SIG-M5 (cell line): ENCODE measurements at places on chromosomes 1 and 21.

DNA sequence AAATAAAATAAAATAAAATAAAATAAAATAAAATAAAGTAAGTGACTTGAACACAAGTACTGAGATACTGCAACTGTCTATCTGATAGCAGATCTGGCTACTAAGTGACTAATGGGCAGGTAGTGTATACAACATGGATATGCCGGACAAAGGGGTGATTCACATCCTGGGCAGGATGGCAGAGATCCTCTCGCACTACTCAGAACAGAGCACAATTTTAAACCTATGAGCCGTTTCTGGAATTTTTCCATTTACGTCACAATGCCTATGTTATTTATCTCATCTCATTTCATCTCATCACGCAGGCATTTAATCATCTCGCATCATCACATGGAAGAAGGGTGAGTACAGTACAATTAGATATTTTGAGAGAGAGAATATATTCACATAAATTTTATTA lies 233.3 kb upstream of the COA6 start:
- DNase-seq, result no peak

GRCh38 chr21:41833497-41834115 lies 45.5 kb downstream of the PRDM15 start:
- no peak for DNase-seq

GRCh38 chr1:118947003-118947765 lies 41.0 kb downstream of the TBX15 start:
- DNase-seq, result no peak

- no peak for DNase-seq
Measured at GRCh38 chr1:17550729-17551584, 11.5 kb downstream of the ARHGEF10L start.

- no peak for DNase-seq
Measured at GRCh38 chr1:32321712-32322291, 14.2 kb downstream of the MARCKSL1 start.

DNA sequence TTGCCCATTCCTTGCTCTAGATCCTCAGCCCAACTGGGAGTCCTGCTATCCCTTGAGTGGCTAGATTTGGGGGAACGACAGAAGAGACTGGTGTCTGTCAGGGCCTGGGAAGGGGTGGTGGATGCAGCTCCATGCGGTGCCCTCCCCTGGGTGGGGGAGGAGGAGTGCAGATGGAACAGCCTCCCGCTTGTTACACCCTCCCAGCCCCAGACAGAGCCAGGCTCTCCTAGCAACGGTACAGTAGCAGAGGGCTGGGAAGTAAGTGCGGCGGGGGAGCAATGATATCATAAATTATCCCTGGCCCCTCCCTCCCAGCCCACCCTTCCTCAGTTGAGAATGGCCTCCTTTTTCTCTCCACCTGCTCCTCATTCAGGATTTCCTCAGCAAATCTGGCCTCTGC lies 37.2 kb downstream of the RHBG start:
- no peak for DNase-seq

DNA sequence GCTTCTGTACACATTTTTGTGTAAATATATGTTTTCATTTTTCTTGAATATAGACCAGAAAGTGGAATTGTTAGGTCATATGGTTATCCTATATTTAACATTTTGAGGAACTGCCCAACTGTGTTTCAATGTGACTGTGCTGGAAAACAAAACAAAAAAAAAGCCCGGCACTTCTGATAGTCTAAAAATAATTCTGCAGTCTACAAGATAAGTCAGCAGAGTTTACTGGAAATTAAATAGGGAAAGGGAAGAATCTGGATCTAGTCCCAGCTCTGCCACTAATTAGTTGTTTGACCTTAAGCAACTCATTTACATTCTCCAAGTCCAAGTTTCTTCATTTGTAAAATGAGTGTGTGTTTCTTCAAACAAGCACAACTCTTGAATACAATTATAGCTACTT lies 869.1 kb upstream of the B3GALT2 start:
- no peak for DNase-seq

- no peak for DNase-seq
Measured at GRCh38 chr1:221022331-221022730, 143.1 kb downstream of the HLX start.

DNA sequence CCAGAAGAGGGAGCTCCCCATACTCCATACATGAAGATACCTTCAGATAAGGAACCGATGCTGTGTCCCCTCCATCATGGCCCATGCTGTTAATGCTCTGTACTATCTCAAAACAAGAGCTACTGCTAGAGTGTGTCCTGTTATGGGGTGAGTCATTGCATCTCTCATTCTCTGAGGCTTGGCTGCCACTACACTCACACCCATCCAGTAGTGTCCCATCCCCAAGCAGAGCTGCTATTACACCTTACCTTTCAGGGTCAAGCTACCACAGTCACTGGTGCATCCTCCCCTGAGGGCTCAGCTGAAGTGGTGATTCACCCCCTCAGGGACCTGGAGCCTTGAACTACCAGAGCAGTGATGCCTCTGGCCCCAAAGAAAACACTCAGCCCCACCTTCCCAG lies 198.5 kb downstream of the PLA2G4A start:
- DNase-seq, result no peak

- no peak for DNase-seq
Measured at GRCh38 chr1:153536671-153537375, 1.0 kb upstream of the S100A6 start.

DNA sequence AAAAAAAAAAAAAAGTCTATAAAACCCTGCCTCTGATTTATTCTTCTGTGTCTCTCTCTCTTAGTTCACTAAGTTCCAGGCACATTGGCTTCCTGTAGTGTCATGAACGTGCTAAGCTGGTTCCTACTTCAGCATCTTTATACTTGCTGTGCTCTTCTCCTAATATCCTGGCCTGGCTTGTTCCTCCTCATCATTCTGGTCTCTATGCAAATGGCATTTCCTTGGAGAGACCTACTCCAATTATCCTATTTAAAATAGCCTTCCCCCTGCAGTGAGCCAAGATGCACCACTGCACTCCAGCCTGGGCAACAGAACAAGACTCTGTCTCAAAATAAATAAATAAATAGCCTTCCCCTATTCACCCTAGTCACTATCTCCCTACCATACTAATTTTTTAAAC lies 9.7 kb upstream of the CLCC1 start:
- DNase-seq, result no peak

DNA sequence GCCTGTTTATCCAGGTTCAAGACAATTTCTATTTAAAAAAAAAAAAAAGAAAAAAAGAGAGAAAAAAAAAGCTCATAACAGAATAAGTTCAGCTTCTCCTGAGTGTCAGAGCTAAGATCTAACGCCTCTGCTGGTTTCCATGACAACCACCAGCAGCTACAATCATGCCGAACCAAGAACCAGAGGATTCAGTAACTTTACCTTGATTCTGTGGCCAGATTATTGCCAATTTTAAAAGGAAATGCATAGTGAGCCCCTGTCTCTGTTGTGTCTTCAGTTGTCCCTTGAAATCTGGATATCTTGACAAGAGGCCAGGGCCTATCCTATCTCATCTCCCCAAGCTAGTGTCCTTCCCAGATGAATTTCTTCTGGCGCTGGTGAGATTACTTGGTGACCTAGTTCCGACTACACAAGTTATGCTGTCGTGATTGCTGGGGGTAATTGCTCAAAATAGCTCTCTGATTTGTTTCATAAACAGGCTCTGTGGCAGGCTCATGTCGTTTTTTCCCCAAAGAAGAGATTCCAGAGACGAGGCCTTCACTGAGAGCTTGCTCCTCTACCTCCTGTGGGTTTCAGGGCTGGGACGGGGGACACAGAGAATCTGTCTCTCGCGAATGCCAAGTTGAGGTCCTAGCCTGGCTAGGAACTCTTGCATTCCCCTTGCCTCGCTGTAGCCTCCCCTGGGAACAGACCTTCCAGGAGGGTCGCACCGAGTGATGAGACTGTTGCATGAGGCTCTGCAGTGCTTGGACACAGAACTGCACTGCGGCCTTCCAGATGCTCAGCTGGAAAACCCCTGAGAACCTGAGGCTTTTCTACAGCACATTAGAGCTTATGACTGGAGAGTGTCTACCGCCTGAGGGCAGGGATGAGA lies 32.4 kb upstream of the SCCPDH start:
- DNase-seq, result no peak

DNA sequence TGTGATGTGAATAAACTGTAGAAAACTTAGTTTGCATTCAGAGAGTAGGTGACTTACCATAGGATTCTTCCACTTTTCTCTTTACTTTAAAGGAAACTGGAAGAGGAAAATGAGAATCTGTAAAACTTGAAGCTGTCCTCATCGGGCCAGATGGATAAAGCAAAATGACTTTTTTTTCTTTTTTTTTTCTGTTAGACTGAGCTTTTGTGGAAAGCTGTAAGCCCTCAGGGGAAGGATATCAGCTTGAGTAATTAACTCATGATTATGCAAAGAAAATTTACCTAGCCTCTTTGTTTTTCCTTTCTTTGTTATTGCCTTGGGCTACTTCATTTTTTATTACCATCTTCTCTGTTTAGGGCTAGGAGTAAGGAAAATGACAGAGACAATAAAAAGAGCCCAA lies 53.4 kb downstream of the DPH5 start:
- no peak for DNase-seq

GRCh38 chr1:117605164-117605773 lies 579 bp upstream of the TENT5C start:
- DNase-seq, result no peak

DNA sequence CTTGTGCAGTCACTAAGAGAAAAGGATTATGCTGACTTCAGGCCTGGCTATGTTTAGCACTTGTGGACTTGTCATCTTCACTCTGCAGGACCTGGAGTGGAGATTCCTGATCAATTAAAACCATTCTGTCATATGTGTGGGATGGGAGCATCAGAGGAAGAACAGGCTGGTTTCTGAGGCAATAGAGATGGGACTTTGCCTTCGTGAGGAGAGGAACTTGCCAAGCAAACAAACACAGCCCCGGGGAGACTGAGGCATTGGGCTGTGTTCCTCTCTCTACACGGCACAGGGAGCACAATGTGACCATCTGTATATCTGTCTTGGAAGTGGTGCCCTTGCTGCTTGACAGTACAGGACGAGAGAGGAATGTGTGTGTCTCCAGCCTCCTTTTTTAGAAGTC lies 23.1 kb downstream of the VASH2 start:
- DNase-seq, result no peak

DNA sequence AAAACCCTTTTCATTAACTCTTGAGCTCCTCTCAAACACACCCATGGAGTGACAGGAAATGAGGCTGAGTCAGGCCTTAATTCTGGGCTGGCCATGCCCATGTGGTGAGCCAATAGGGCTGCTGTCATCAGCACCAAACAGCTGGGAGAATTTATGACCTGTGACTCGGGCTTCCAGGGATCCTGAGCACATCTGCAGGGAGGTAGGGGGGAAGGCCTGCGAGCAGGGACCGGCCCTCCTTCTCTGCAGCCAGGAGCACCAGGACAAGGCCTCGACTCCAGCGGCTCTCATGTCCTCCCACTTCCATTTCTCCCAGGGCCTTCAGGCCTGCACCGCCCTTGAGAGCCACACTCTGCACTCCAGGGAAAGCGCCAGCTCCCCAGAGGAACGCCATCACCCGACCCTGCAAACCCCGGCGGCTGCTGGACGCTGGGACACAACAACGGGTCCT lies 14.6 kb downstream of the RIPK4 start:
- DNase-seq, result no peak

GRCh38 chr1:107477233-107477632 lies 336.4 kb downstream of the NTNG1 start:
- DNase-seq, result no peak

- DNase-seq, result no peak
Measured at GRCh38 chr1:94863297-94863911, 43.2 kb downstream of the SLC44A3 start.

GRCh38 chr1:234342774-234343173 lies 30.5 kb upstream of the COA6 start:
- DNase-seq, result no peak

GRCh38 chr1:114167226-114167625 lies 13.6 kb upstream of the SYT6 start:
- DNase-seq, result no peak

GRCh38 chr1:172071746-172072145 lies 230.4 kb downstream of the DNM3 start:
- DNase-seq, result no peak

GRCh38 chr1:163444665-163445064 lies 122.9 kb downstream of the NUF2 start:
- no peak for DNase-seq

- no peak for DNase-seq
Measured at GRCh38 chr1:183124259-183124658, 61.8 kb upstream of the LAMC2 start.

DNA sequence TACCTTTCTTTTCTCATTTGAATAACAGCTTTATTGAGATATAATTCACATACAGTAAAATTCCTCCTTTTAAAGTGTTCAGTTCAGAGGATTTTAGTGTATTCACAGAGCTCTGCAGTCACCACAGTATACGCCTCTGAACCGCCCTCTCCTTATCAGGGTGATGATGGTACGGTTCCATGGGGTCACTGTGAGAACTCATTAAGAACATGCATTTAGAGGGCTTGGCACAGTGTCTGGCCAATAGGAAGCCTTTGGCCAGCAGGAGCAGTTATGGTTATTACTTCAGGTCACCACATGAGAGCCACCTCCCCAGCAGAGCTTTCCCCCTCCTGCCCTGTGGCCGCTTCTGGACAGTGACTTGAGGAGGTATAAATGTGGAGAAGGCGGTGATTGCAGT lies 27.3 kb downstream of the KCNQ4 start:
- no peak for DNase-seq

DNA sequence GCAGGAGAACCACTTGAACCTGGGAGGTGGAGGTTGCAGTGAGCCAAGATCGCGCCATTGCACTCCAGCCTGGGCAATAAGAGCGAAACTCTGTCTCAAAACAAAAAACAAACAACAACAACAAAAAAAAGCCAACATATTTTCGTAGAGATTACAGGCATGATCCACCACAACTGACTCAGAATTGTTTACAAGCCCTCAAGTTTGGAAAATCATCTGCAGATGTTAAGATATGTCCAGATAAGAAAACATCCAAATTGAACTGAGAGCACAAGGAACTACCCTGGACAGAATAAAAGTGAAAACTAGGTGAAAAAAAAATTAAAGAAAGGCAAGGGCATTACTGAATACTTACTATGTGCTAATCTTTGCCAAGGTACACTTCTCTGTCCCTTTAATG lies 89.8 kb upstream of the WLS start:
- no peak for DNase-seq

DNA sequence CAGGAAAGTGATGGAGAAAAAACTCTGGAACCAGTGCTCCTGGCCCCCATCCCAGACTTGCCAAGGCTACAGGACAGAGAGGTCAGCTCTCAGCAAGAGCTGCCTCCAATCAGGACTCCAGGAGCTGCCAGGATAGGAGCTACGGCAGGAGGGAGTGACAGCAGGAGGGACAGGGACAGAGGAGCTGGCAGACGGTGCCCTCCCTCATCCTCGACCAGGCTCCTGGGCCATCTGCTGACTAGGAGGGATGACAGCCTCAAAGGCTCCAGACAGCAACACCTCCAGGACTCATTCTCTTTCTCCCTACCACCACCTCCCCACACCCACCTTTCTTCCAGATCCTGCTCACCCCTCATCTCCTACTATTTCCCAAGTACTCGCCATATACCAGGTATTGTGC lies 22.7 kb downstream of the DLGAP3 start:
- DNase-seq, result no peak

GRCh38 chr1:14740016-14740415 lies 141.5 kb downstream of the KAZN start:
- DNase-seq, result no peak
